ENCODE measurements at places on chromosomes 7 and 10.

GRCh38 chr10:132183046-132183445 lies 3.7 kb upstream of the DPYSL4 start:
- no peak for DNase-seq

DNA sequence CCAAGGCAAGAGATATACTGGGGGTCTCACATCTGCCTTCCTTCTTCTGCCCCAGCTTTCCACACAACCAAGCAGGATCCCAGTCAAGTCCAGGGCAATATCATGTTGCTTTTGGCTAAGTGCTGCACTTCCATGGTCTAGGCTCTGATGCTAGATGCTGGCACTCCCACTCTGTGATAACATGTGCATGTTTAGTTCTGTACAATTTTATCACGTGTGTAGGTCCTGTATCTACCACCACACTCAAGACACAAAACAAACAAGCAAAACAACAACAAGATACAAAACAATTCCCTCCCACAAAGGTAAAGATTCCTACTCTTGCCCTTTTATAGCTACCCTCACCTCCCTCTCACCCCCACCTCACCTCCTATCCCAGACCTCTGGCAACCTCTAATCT lies 105.6 kb upstream of the HABP2 start:
- DNase-seq: no peak

DNA sequence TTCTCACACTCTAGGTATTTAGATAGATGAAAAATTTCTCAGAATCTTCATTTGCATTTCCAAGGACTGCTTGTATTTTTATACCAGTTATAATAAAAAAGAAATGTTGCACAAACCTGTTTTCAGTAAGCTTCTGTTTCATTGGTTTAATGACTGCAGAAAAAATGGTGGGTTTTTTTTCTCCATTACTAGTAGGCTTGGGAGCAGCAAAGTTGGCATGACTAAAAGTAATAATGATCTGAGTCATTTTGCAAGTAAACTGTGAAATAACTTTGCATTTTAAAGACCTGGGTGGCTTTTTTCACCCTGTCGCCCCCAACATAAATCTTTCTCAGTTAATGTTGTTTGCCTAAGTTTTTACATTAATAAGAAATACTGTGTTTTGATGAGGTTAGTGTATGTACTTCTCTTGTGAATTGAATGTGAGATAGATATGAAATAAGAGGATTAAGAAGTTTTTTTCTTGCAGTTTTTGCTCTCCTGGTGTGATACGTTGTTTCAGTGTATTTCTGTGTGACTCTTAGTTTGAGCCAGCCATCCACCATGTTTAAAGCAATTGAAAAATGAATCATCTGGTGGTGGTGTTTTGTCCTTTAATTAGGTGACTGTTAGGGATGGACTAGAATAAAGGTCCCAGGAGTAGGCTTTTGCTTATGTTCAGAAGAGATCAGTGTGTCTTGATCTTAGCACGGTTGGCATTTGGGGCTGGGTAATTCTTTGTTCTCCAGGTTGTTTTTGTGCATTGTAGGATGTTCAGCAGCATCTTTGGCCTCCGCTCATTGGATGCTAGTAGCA lies 1.8 kb downstream of the GNAI1 start:
- DNase-seq: no peak

DNA sequence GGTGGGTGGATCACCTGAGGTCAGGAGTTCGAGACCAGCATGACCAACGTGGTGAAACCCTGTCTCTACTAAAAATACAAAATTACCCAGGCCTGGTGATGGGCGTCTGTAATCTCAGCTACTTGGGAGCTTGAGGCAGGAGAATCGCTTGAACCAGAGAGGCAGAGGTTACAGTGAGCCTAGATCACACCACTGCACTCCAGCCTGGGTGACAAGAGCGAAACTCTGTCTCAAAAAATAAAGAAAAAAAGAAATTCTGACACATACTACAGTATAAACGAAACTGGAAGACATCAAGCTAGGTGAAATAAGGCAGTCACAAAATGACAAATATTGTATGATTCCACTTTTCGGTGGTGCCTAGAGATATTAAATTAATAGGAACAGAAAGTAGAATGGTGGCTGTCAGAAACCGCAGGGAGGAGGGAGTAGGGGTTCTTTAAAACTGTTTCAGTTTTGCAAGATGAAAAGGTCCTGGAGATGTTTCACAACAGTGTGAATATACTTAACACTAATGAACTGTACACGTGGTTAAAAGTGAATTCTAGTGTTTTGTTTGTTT lies 23.2 kb downstream of the PILRA start:
- no peak for DNase-seq

- no peak for DNase-seq
These were observed 12.7 kb upstream of the VDAC2 start for GRCh38 chr10:75197906-75198305.

DNA sequence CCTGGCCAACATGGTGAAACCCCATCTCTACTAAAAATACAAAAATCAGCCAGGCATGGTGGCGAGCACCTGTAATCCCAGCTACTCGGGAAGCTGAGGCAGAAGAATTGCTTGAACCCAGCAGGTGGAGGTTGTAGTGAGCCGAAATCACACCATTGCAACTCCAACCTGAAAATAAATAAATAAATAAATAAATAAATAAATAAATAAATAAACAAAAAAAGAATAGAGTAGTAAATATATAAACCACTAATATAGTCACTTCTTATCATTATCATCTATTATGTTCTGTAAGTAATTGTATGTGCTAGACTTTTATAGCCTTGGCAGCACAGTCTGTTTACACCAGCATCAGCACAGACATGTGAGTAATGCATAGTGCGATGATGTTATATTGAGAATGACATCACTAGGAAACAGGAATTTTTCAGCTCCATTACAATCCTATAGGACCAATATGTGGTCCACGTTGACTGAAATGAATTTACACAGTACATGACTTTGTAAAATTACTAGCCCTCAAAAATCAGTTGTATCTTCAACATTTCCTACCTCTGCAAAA lies 385.4 kb upstream of the ANKRD30A start:
- no peak for DNase-seq

DNA sequence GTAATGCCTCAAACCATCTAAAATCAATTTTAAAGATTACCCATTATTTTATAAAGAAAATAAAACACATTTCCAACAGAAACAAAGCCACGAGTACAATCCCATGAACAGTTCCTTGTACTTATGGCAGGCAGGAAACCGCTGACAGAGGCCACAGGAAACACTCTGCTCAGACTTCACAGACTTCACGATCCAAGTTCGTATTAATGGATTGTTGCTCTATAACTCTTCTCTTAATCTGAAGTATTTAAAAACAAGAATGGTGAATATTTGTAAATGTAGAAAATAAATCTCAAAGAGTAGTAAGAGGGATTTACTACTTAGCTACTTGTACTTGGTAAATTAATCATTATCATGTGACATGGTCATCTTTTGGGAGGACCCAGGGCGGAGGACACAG lies 78.3 kb downstream of the SNX10 start:
- DNase-seq: no peak

GRCh38 chr10:94430701-94431100 lies 28.4 kb downstream of the TBC1D12 start:
- no peak for DNase-seq

GRCh38 chr7:107785926-107786325 lies 17.1 kb downstream of the SLC26A3 start:
- DNase-seq: no peak

DNA sequence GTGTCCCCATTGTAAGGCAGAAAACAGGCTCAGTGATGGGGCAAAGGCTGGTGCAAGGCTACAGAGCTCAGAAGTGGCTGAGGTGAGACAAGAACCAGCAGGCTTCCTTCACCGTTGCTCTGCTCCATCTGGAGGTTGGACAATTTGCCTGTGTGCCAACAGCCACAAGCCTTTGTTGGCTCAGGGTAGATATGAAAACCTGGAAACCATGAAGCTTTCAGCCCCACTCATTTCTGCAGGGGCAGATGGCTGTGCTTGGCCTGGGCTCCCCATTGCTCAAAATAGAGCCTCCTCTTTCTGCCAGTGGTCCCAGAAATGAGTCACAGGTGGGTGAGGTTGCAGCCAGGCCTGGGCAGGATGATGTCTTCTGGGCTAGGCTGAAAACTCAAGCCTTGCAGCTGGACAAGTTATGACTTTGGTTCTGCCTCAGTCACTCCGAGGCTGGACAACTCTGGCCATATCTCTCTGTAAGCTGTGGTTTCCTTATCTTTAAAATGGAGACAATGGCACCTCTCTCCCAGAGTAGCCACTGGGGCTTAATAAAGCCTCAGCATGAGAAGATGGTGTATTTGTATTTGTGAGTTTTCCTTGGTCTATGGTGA lies 12.2 kb upstream of the ZNF273 start:
- no peak for DNase-seq

DNA sequence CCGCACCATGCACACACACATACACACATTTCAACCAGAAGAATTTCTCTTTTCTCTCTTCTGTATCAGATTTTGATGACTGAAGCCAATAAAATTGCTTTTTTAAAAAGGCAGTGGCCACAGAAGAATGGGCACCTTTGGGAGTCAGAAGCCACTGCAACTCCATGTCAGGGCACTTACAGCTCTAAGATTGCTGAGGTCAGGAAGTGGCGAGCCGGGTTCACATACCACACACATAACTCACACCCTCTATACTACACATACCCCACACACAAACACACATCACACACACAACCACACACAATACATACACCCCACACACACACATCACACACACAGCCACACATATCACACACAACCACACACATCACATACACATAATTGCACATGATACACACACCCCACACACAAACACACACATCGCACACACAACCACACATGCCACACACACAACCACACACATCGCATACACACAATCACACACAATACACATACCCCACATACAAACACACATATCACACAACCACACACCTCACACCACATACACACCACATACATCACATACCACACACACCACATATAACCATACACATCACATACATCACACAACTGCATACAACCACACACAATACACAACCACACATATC lies 31.2 kb downstream of the GPRIN2 start:
- DNase-seq: no peak

- DNase-seq: no peak
These were observed 9.6 kb upstream of the MYPN start for GRCh38 chr10:68099736-68100135.

DNA sequence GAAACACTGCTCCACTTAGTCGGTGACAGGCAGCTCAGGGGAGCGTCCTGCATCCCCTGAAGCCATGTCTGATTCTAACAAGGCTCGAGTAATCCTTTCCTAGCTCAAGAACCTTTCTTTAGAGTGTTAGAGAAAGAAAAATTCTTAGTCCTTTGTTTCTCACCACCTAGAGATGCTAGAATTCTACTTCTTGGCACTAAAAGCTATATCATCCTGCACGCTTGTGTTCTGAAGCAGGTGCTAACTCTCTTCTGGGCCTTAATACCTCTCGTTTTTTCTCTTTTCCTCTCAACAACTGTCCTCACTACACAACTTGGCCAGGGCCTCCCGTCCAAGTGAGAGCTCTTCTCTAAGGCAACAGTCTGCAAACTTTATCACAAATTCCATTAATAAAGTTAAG lies at the start of gene LYZL2:
TSS of gene LYZL2 (minus strand) at position 101 of the 400 bp plus-strand sequence. CDS start 2,838 bp downstream, outside the sequence.
- no peak for DNase-seq

DNA sequence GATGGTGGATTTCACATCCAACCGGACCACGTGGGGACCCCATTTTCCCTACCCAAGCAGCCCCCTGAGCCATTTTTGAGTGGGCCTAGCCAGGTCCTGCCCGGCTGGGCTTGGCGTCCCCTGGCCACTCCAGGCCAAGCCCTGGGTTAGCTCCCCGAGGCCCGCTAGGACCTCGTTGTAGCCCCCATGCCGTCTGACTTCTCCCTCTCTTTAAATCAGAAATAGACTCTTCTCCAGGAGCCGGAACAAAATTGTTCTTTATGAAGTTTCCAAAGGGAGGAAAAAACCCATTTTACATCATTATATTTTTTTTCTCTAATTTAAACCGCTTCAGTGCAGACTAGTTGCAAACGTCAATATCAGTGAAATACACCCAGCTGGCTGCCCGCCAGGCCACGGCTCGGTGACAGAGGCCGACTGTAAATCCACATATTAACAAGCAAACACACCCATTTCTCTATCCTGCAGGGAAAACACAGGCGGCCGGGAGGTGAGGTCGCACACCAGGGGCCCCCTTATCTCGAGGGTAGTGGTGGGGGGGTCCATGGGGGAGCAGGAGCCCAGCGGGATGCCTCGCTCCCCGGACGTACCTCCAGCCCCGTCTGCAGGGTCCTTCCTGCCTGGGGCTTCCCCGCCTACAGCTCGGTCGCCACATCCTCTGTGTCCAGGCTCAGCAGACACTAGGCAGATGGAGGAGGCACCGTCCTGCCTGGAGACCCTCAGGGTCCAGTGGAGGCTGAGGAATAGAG lies 72.7 kb downstream of the ELFN1 start:
- DNase-seq: no peak

- no peak for DNase-seq
These were observed 41.2 kb upstream of the ACSL5 start for GRCh38 chr10:112332509-112333228.

- no peak for DNase-seq
These were observed 71.9 kb upstream of the OIT3 start for GRCh38 chr10:72821606-72822005.

- no peak for DNase-seq
These were observed 405.2 kb downstream of the DGKB start for GRCh38 chr7:14497390-14497789.

GRCh38 chr10:60377955-60378354 lies 11.7 kb downstream of the ANK3 start:
- DNase-seq: no peak

DNA sequence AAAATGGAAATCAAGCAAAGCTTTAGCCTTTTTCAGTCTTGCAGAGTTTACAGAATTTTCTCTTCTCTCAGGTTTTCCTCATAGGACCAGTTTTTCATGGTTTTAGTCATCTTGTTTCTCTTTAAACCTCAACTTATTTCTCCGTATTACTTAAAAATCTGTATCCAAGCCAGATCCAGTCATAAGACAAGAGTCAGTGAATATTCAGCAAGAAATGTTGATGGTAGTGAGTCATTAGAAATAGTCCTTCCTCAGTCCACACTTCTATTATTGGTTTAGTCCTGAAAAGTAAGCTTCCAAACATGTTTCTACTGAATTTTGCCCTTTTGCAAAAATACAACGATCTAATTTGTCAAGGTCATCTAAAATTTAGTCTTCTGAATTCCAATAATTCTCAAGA lies 107.0 kb downstream of the VIM start:
- no peak for DNase-seq

All from stimulated activated CD8-positive, alpha-beta memory T cell treated with anti-CD3 and anti-CD28 coated beads, Interleukin-2, amount 100 ng/mL, for 1 hour (primary cell).